Inflammatory macrophage (primary cell): ENCODE measurements at places on chromosomes 16 and 17.

- DNase-seq, result peak; percentile 72
Measured at GRCh38 chr17:82424001-82424862, 5.8 kb upstream of the OGFOD3 start.

GRCh38 chr17:37844158-37844976 is 79.8 kb upstream of the TBC1D3K start:
- DNase-seq, result peak; percentile 79

DNA sequence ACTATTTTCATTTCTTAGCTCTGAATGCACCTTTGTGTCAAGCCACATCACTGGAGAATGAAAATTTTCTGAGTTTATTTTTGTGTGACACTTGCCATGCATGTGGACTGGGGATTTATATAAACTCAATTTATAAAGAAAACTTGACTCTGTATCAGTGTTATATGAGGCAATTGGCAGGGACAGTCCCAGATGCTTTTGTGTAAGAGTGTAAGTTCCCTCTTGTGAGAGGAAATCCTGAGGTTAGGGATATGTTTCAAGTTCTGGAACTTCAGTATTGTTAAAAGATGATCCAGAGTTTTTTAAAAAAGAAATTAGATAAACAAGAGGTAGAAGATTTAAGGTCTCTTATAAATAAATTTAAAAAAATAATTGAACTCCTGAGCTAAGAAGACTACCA is 10.9 kb upstream of the CCL8 start:
- peak; percentile 75 for DNase-seq

GRCh38 chr16:75860326-75861053 is 134.2 kb upstream of the CPHXL start:
- no peak for DNase-seq

- DNase-seq, result no peak
Measured at GRCh38 chr17:37711113-37711512, 33.7 kb downstream of the HNF1B start.

GRCh38 chr16:12781777-12782176 is 21.9 kb downstream of the CPPED1 start:
- DNase-seq, result no peak

GRCh38 chr17:16197276-16197675 is 18.1 kb downstream of the NCOR1 start:
- no peak for DNase-seq

- DNase-seq, result no peak
Measured at GRCh38 chr17:9204637-9205329, 183.5 kb downstream of the NTN1 start.

DNA sequence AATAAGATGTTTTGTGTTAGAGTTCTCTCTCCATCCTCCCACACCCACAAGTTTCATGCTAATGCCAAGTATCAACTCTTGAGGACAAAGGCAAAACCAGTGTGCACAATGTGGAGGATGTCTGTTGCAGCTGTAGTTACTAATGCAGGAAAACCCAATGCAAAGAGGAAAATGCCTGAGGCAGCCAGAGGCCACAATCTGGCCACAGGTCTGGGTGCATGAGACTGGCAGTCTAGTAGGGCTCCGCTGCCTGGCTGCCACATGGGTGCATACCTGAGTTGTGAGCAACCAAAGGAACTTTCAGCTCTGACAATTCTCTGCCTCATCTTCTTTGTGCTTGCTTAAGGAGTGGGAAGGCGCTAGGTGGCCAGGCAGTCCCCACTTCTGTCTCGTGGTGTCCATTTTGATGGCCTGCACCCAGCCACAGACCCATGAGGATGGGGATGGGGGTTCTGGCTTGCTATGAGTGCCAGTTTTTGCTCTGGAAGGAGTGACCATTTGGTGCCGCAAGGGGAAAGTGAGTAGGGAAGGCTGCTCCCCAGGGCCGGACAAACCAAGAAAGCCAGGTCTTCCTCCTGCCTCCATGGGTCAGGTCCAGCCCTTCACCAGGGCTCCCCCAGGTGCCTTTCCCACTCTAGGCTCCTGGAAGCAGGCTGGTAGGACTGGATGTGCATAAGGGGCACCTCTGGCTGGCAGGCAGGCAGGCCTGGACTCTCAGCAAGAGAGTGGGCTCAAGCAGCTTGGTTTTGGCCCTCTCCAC is 4.2 kb upstream of the GFOD2 start:
- no peak for DNase-seq

DNA sequence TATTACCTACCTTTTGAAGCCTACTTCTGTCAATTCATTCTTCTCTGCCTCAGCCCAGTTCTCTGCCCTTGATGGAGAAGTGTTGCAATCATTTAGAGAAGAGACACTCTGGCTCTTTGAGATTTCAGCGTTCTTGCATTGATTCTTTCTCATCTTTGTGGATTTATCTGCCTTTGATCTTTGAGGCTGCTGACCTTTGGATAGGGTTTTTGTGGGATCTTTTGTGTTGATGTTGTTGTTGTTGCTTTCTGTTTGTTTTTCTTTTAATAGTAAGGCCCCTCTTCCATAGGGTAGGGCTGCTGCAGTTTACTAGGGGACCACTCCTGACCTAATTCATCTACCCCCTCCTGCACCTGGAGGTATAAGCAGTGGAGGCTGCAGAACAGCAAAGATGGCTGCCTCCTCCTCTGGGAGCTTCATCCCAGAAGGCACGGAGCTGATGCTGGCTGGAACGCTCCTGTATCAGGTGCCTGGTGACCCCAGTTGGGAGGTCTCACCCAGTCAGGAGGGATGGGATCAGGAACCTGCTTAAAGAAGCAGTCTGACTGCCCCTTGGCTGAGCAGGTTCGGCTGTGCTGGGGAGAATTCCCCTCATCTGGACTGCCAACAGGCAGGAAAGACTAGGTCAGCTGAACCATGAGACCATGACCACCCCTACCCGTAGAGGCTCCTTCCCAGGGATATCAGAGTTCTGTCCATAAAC is 28.0 kb downstream of the NFATC3 start:
- DNase-seq, result no peak

- no peak for DNase-seq
Measured at GRCh38 chr16:30750876-30751465, 2.7 kb downstream of the PHKG2 start.

DNA sequence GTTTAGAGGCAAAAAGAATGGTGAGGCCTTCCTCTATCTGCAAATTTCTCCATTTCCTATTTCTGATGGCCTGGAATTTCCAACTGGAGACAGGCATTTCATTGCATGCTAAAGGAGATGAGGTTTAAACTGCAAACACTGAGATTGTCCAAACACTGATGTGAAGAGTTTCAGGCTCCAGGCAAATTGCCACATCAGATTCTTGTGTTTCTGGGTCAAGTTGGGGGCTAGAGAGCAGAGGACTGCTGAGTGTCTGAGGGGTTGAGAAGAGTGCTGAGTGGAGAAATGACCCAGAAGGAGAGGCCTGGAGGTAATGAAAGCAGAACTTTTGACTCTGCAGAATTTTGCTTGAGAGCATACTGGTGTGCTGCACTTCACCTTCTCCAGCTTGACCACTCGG is 216.7 kb upstream of the MPHOSPH6 start:
- no peak for DNase-seq

GRCh38 chr16:15954814-15955151 is 5.4 kb downstream of the ABCC1 start:
- DNase-seq, result peak; percentile 87
